Heart right ventricle (tissue), 16 donors: ENCODE measurements at places on chromosomes 2 and 18. TPM values are rescaled to one million over a fixed set of nuclear protein-coding genes. Genes with fewer than 3 reads are reported as not detected.

ECEL1 gene
- not detected for polyA plus RNA-seq

COL4A3 gene
- 5.9 TPM for polyA plus RNA-seq

CHRNG gene
- polyA plus RNA-seq, result not detected

GRCh38 chr2:109378682-109379081 is 235.1 kb downstream of the SEPTIN10 start:
- no peak for DNase-seq

GRCh38 chr18:76453057-76453561 is 41.9 kb downstream of the ZNF516 start:
- DNase-seq, result no peak

GRCh38 chr2:190844700-190845401 is 35.8 kb upstream of the GLS start:
- no peak for DNase-seq

GRCh38 chr2:46381871-46382270 is 84.7 kb downstream of the EPAS1 start:
- no peak for DNase-seq

GRCh38 chr18:65968239-65969004 is 217.6 kb downstream of the CDH7 start:
- no peak for DNase-seq

GRCh38 chr18:32707147-32707546 is 65.7 kb downstream of the KLHL14 start:
- no peak for DNase-seq

GRCh38 chr2:39689876-39690275 is 24.2 kb downstream of the TMEM178A start:
- no peak for DNase-seq
